ENCODE measurements at places on chromosomes 5 and 9.
A peak's percentile ranks its signal among the peaks of the same experiment; 100 is the strongest.

- no peak for DNase-seq
These were observed 16.6 kb downstream of the SPTLC1 start for GRCh38 chr9:92098638-92099037.

- DNase-seq: no peak
These were observed 21.7 kb downstream of the CDH10 start for GRCh38 chr5:24623031-24623430.

- DNase-seq: peak; percentile 89
These were observed 15.4 kb downstream of the TRAF2 start for GRCh38 chr9:136901516-136902258.

DNA sequence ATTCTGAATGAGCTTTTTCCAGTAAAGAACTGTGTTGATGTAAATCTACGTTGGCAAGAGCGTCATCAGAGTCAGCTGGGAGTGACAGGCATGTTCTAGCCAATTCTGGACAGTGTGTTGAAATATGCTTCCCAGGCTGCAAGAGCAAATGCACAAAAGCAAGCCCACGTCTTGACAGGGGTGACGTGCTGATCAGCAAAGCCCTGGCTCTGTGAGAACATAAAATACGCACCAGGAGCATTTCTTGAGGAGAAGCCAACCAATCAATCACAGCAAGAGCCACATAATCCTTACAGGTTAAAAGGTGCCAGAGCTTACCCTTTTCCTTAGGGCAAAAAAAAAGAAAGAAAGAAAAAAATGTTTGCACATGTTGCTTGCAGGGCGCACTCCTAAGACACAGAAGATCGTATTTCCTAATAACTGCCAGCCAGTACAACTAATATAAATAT lies 148.1 kb downstream of the PDE4D start:
- no peak for DNase-seq

DNA sequence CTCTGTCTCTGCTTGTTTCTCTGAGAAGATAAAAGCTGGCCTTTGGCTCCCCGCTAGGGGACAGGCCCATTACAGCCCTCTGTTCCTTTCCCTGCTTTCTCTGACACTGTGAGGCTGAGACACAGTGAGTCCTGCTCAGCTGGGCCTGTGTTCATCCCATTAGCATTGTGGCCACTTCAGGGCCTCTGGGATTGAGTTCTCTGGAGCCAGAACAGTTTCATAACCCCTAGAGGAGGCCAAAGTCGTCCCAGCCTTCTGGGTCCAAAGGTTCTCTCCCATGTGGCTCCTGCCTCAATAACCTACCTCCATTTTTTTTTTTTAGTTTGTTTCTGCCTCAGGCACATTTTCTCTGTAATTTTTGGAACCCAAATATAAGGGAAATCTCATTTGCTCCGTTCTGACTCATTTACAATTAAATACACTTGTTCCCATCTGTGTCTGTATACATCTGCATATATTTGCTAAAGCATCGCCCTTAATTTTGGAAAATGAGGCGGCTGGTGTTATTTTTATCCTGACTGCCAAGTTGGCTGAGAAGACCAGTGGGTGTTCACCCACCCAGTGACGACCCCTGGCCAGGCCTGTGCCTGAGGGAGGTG lies 27.3 kb upstream of the CTNNA1 start:
- DNase-seq: no peak

GRCh38 chr5:139748505-139748826 lies 47.1 kb upstream of the PSD2 start:
- DNase-seq: no peak

- no peak for DNase-seq
These were observed 110.1 kb upstream of the IRX2 start for GRCh38 chr5:2861605-2862004.

DNA sequence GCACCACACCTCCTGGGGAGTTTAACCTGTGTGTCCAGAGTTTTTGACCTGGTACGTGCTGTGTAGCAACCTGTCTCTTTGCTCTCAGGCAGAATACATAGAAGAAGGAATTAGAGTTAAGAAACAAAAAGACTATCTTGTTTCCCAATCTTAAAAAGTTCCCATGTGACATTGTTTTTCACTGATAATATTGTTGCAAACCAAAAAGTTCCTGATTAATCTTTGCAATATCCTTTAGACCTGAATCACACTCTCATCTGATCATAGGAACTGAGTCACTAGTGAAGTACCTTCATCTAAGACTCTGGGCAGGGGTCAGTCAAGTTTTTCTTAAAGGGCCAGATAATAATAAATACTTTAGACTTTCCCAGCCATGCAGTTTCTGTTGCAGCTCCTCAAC lies 35.1 kb downstream of the BASP1 start:
- DNase-seq: no peak

- no peak for DNase-seq
These were observed 247.6 kb downstream of the COX7C start for GRCh38 chr5:86865256-86865785.

- no peak for DNase-seq
These were observed 12.6 kb upstream of the TMEM38B start for GRCh38 chr9:105681724-105682123.

DNA sequence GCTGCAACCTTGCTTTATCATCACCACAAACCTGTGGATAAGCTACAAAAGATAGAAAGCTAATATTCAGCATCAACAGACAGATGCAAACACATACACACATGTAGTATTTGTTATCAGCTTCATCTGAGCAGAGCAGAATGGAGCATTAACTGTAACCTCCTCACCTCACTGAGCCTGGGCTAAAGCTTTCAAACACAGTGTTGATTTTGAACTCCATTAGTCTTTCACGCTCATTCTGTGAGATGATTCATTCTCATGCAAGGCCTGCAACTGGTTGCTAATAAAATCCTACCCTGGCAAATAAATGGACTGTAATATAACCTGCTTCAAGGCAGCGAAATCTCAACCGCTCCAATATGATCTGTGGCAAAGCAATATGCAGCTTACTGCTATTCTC lies 1360.6 kb upstream of the ACO1 start:
- DNase-seq: no peak

DNA sequence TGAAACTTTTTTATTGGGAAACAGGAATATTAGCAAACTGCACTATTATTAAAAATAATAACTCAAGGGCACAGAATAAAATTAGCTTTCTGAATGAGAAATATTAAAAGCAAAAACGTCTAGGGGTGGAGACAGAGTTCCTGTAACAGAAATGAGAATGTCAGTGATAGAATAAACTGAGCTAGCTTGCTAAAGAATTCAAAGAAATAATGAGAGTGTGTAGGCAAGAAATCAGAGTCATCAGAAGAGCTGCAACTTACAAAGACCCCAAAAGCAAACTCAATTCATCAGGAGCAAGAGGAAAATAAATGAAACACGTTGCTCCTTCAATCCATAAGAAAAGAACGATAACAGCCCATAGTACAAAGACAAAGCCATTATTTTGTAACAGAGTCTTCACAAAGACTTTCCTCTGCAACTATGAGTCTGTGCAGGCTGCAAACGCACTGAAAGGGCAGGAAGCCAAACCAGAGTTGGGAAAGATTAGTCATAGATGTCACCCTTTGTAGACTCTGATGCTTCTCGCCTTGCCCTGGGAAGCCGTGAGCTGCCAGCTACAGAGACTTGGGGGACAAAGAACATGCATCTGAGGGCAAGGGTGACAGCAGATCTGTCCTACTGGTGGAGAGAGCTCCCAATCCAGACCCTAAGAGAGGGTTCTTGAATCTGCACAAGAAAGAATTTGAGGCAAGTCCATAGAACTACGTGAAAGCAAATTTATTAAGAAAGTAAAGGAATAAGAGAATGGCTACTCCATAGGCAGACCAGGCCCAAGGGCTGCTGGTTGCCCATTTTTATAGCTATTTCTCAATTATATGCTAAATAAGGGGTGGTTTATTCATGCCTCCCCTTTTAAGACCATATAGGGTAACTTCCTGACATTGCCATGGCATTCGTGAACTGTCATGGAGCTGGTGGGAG lies 40.8 kb downstream of the SHC3 start:
- peak; percentile 18 for DNase-seq

DNA sequence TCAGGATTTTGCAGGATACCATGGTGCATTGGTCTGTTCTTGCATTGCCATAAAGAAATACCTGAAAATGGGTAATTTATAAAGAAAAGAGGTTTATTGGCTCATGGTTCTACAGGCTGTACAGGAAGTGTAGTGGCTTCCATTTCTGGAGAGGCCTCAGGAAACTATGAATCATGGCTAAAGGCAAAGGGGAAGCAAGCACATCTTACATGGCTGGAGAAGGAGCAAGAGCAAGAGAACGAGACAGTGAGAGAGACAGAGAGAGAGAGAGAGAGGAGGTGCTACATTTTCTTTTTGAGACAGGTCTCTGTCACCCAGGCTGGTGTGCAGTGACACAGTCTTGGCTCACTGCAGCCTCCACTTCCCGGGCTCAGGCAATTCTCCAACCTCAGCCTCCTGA lies 43.9 kb downstream of the P4HA2 start:
- DNase-seq: no peak

- DNase-seq: no peak
These were observed 17.8 kb downstream of the BRD3 start for GRCh38 chr9:134049772-134050588.

- DNase-seq: no peak
These were observed 161.4 kb downstream of the DOCK8 start for GRCh38 chr9:376115-376514.

GRCh38 chr5:65837139-65837538 lies 89.2 kb upstream of the ERBIN start:
- no peak for DNase-seq

- peak; percentile 78 for DNase-seq
These were observed 544 bp upstream of the ERCC6L2 start for GRCh38 chr9:95874989-95875304.

- no peak for DNase-seq
These were observed 3.0 kb downstream of the ATOX1 start for GRCh38 chr5:151755383-151755782.

- DNase-seq: no peak
These were observed 307.9 kb downstream of the KCTD16 start for GRCh38 chr5:144478565-144478964.

DNA sequence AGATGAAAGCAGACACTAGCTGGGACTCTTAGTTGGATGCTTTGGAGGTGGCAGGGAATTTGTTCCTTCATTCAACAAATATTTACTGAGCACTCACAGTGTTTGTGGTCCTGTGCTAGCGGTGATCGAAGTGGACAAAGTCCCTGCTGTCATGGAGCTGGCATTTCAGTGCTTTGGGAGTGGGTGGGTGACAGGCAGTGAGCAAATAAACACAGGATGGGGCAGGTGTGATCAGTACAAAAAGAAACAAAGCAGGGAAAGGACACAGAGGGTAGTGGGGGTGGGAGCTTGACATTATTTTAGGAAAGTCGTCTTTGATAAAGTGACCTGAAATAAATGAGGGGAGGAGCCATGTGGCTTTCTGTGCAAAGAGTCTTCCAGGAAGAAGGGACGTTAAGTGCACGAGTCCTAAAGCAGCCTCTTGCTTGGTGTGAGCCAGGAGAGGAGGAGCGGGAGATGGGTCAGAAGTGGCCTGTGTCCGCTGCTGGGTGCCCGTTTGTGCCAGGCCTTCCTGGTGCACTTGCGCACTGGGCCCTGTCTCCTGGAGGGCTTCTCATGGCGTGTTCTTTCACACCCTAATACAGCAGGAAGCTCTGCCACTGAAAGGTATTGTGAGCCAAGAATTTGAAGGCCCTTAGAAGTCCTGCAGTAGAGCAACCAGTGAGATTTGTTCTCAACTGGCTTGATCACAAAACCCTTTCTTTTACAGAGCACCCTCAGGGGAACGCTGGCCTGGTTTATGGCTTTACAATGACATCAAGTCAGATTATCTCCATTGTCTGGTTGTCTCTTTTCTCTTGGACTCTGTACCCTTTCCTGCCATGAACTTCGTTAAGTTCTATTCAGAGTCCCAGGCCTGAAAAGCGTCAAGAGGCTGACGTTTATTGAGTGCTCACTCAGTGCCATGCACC lies 14.8 kb downstream of the NDST1 start:
- DNase-seq: no peak

DNA sequence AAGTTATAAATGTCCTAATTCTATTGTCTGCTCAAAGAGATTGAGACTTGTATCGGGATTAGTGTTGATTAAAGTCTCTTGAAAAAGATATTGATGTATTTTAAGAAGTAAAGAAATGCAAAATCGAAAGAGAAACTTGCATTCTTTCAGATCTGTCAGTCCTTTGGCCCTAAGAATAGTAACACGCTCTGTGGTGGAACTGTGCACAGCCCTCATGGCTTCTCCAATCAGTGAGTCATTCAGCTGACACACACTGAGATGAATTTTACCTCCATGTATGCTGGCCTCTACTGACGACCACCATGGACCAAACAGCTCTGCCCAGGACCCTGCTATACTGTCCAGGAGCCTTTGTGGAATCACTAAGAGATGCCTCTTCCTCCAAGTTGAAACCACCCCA lies 232.4 kb downstream of the ESM1 start:
- DNase-seq: peak; percentile 46

DNA sequence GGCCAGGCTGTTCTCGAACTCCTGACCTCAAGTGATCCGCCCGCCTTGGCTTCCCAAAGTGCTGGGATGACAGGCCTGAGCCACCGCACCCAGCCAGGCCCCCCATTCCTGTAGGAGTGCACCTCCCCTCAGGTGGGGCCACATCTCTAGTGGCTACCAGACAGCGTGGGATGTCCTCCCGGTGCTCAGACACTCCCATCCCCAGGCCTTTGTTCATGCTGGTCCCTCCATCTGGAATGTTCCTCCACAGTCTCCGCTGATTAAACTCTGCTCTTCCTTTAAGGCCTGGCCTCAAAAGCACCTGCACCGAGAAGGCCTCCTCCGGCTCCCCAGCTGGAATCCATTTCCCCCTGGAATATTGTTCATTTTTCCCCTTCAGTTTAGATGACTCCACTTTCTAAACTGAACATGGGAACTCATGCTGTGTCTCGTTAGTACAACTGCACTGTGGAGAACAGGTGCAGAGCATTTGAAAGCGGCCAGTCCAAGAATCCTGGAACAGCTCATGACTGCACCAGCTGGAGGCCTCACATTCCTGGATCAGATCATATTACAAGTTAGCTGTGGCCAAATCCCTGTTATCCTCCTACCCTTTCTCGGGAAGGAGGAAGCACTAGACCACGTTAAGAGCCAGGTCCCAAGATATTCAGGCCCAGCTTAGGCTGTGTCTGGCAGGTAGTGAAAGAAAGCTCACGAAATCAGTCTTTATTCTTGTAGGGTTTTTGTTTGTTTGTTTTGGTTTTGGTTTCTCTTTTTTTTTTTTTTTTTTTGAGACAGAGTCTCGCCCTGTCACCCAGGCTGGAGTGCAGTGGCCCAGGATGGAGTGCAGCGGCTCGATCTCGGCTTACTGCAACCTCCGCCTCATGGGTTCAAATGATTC lies 10.8 kb upstream of the PRRC2B start:
- no peak for DNase-seq

GRCh38 chr9:127942216-127943010 lies 4.8 kb upstream of the DPM2 start:
- peak; percentile 62 for DNase-seq

GRCh38 chr5:107424491-107424890 lies 246.2 kb downstream of the EFNA5 start:
- DNase-seq: no peak
